ENCODE measurements at places on chromosomes 7 and 10.

- peak; percentile 65 for DNase-seq
These were observed 57.4 kb downstream of the NEUROG3 start for GRCh38 chr10:69515699-69516259.

GRCh38 chr10:126170776-126171175, 217.5 kb downstream of the ADAM12 start:
- DNase-seq = no peak

GRCh38 chr10:84342584-84342983, 14.2 kb downstream of the CCSER2 start:
- DNase-seq = no peak

DNA sequence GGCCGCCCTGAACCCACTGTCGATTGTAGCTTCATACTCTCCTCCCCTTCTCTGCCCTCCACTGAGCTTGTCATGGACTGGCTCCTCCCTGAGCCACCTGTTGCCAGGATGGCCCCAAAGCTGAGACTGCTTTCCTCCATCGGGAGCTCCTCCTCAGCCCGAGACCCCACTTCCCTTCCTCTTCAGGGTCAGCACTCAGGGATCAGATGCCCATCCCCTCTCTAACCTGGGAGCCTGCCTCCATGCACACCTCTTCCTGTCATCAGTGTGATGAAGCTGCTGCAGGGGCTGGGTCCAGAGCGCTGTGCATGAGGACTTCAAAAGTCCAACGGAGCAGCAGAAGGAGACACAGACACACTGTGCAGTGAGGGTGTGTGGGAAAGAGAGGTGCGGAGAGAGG, 201.1 kb downstream of the WDR37 start:
- DNase-seq = no peak

- DNase-seq = no peak
These were observed 3.8 kb upstream of the TECTB start for GRCh38 chr10:112279433-112279832.

Measured in frontal cortex (tissue), 4 donors.